ENCODE measurements at places on chromosomes 2 and 18.

DNA sequence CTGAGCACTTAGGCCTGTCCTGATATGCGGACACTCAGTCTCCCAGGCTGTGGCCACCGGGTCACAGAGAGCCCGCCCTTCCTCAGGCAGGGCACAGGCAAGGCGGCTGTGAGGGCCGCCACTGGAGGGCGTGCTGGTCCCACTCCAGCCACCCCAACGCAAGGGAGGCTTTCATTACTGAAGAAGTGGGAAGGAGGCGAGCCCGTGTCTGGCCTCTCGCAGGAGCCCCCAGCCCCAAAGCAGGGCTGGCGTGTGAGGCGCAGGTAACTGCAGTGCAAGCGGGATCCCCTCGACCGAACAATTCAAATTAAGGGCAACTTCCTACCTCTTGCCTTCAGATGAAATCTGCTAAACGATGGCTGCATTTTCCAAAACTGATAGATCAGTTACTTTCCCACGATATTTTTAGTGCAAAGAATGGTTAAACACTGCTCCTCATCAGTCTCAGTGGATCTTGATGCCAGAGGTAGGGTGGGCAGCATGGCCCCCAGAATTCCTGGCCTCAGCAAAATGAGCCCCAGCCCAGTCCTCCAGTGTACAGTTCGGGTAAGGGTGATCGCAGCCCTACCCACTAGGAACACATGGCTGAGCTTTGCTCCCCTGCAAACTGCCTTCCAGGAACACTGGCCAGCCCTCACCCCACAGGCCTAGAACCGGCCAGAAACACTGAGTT is 97.2 kb downstream of the SEPTIN10 start:
- no peaks in the 10 kb centered on the region for H3K36me3 ChIP-seq
- no peaks in the 10 kb centered on the region for H3K4me1 ChIP-seq
- H3K27ac ChIP-seq = no peak overlapping the region
- H3K27me3 ChIP-seq = no peaks in the 10 kb centered on the region

DNA sequence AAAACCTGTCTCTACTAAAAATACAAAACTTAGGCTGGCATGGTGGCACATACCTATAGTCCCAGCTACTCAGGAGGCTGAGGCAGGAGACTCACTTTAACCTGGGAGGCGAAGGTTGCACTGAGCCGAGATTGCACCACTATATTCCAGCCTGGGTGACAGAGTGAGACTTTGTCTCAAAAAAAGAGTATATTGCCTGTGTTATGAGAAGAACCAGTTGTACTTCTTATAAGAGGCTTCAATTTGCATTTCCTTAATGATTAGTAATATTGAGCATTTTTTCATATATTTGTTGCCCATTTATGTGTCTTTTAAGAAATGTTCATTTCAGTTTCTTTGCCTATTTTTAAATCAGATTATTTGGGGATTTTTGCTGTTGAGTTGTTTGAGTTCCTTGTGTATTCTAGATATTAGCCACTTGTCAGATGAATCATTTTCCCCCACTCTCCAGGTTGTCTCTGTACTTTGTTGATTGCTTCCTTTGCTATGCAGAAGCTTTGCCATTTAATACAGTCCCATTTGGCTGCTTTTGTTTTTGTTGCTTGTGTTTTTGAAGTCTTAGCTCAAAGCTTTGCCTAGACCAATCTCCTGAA is 75.8 kb upstream of the LRPPRC start:
- no peak overlapping the region for H3K4me3 ChIP-seq
- H3K36me3 ChIP-seq = no peaks in the 10 kb centered on the region
- no peaks in the 10 kb centered on the region for H3K27me3 ChIP-seq
- no peak for DNase-seq
- H3K4me1 ChIP-seq = no peaks in the 10 kb centered on the region

DNA sequence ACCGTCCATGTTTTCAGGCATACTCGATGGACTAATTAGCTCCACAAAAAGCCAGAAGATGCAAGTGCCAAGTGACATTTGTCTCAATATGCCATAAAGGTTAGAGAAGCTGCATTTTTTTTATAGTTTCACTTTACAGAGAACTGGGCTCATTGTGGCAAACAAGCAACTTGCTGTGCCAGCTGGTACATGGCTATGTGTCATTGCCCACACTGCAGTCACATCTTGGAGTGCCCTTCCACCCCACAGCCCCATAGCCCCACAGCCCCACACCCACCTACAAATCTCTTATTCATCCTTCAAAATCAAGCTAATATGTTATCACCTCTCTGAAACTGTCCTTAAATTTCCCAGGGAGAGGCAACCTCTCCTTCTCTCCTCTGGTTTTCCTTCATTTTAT is 451.9 kb downstream of the ARHGAP15 start:
- no peak overlapping the region for H3K4me3 ChIP-seq
- no peak overlapping the region for H3K27ac ChIP-seq
- no peaks in the 10 kb centered on the region for H3K27me3 ChIP-seq
- no peak for DNase-seq

DNA sequence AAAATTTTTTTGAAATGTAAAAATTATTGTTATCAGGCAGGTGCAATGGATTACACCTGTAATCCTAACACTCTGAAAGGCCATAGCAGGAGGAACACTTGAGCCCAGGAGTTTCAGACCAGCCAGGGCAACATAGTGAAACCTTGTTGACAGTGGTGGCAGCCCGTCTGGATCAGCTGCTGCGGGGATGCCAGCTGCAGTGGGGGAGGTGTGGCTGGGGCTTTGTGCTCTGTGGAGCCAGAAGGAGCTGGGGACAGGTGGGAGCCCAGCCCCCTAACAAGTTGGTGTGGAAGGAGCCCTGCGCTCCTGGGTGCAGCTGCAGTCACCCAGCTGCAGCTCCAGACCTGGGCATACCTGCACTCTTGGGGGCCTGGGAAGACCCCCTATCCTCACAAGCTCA is 182.4 kb upstream of the MC4R start:
- no peak overlapping the region for H3K27ac ChIP-seq
- H3K4me1 ChIP-seq = no peaks in the 10 kb centered on the region

DNA sequence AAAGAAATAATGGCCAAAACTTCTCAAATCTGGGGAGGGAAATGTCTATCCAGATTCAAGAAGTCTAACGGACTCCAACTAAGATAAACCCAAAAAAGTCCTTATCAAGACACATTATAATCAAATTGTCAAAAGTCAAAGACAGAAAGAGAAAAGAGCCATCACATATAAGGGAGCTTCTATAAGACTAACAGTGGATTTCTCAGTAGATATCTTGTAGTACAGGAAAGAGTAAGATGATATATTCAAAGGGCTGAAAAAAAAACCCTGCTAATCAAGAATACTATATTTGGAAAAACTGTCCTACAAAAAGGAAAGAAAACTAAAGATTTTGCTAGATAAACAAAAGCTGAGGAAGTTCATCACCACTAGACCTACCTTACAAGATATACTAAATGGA is 35.4 kb downstream of the TMEM247 start:
- H3K4me3 ChIP-seq = no peak overlapping the region
- H3K4me1 ChIP-seq = no peaks in the 10 kb centered on the region
- H3K27me3 ChIP-seq = no peaks in the 10 kb centered on the region

DNA sequence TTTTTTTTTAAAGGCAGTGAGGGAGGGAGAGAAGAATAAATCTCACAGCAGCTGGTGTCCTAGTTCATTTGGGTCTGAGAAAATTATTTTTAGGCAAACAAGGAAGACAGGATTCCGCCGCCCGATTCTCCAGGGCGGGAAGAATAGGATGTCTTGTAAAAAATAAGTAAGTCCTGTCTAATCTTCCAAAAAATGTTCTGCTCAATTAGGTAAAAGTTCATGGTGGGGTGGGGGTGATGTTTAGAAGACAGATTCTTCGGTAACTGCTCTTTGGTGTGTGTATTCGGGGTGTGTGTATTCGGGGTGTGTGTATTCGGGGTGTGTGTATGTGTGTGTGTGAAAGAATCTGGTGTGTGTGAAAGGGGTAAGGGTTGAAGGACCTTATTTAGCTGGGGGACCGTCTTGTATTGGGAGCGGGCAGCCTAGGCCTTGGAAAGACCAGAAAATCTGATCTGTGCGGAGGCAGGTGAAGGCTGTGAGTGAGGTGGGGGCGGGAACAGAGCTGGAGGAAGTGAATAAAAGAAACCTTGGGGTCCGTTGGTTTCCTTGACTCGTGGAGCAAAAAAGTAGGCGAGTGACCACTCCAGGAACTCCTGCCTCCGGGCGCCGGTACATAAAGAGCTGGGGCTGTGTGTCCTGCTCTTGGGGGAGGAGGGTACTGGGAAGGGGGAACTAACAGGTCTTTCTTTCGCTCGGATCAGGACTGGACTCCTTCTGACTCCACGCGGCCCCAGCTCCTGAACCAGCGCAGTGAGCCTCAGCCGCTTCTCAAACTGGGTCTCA is 4.4 kb upstream of the PAX3 start:
- H3K4me3 ChIP-seq = no peak overlapping the region
- no peaks in the 10 kb centered on the region for H3K36me3 ChIP-seq
- H3K4me1 ChIP-seq = peaks cover 4% of the 10 kb centered on the region
- H3K27me3 ChIP-seq = peaks cover 100% of the 10 kb centered on the region
- DNase-seq = no peak

GRCh38 chr2:48715042-48715899 is 40.3 kb downstream of the LHCGR start:
- DNase-seq = no peak
- H3K27me3 ChIP-seq = no peaks in the 10 kb centered on the region
- H3K36me3 ChIP-seq = no peaks in the 10 kb centered on the region
- H3K4me1 ChIP-seq = peaks cover 2% of the 10 kb centered on the region
- H3K4me3 ChIP-seq = no peak overlapping the region
- H3K27ac ChIP-seq = no peak overlapping the region

DNA sequence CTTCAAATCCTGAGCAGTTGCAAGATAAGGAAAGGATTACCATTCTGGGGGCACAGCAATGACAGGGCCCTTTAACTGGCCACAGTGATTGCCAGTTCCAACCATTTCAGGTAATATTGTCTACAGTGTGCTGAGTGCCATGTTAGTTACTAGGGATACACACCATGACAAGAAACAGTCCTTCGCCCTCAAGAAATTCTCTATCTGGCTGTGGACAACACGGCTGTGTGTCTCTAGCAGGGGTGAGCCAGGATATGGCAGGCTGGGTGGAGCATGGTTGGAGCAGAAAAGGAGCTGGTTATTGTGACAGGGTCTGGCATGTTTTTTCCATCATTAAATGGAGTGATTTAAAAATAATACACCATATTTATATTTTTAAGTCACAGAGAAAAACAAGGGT is 31.0 kb downstream of the TSPYL6 start:
- H3K36me3 ChIP-seq = no peaks in the 10 kb centered on the region
- H3K27ac ChIP-seq = no peak overlapping the region
- no peak overlapping the region for H3K4me3 ChIP-seq
- no peaks in the 10 kb centered on the region for H3K4me1 ChIP-seq

- no peak for DNase-seq
- no peaks in the 10 kb centered on the region for H3K4me1 ChIP-seq
- no peaks in the 10 kb centered on the region for H3K36me3 ChIP-seq
- no peak overlapping the region for H3K4me3 ChIP-seq
- H3K27me3 ChIP-seq = no peaks in the 10 kb centered on the region
Measured at GRCh38 chr18:44799382-44799906, 118.8 kb downstream of the SETBP1 start.

DNA sequence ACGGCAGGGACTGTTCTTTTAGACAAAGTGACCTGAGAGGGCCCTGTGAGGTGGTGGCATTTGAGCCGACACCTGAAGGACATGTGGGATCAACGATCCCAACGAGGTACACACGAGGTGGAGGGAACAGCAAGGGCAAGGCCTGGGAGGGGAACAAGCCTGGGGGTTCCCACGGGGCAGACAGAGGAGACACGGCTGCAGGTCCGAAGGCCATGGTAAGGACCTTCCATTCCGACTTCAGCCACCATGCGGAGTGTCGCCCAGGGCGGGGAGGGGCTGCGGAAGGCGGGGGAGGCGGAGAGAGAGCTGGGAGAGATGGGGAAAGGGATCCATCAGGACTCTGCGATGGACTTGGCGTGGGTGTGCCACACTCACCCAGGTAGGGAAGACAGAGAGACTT is 151.8 kb downstream of the HDAC4 start:
- no peaks in the 10 kb centered on the region for H3K36me3 ChIP-seq
- H3K27ac ChIP-seq = no peak overlapping the region
- no peak overlapping the region for H3K4me3 ChIP-seq
- H3K27me3 ChIP-seq = no peaks in the 10 kb centered on the region
- H3K4me1 ChIP-seq = peaks cover 4% of the 10 kb centered on the region

DNA sequence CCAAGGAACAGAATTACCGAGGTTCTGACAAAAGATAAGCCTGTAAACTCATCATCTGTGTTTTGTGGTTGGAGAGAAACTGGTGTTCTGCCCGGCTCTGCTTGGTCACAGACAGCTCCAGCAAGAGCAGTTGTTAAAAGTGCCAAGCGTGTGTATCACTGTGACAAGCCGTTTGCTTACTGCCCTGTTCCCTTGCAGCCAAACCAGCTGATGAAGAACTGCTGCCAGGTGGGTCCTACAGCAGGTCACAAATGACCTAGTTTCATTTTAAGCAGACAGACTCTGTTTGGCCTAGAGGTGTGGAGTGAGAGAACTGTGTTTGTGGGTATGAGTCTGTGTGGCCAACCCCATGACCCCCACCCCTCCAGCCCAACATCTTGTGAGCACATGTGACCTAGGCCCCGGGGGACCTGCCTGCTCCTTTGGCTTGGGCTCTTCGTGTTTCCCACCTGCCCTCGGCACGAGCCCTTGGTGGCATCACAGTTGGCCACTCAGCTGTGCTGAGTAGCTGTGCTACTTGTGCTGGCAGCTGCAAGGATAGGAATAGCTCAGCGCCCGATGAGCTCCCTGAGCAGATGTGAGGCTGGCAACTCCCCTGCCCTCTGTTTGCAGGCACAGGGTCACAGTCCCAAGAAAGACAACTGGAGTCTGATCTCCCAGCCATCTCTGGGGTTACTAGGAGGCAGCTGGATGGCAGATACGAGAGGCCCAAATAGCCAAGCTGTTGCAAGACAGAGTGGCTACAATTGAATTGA is 9.7 kb downstream of the OXER1 start:
- no peak overlapping the region for H3K4me3 ChIP-seq
- no peaks in the 10 kb centered on the region for H3K4me1 ChIP-seq

DNA sequence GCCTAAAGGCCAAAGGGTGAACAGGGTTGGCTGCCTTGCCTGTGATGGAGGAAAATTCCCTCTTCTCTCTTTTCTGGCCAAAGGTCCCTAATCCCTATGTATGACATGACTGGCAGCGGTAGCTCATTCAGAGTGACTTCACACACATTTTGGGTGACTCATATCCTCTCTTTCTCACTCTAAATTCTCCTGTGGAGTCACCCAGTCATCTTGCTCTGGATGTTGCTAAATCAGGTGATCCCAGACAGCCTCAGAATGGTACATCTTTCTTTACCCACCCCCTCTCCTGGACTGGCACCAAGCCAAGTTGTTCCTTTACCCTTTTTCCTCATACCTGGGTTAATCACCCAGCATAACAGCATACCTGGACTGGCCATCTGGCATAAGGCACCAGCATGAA is 77.2 kb downstream of the NEURL3 start:
- peaks cover 2% of the 10 kb centered on the region for H3K36me3 ChIP-seq
- H3K4me3 ChIP-seq = no peak overlapping the region
- H3K27ac ChIP-seq = no peak overlapping the region
